ENCODE measurements at places on chromosomes 3 and 15.

DNA sequence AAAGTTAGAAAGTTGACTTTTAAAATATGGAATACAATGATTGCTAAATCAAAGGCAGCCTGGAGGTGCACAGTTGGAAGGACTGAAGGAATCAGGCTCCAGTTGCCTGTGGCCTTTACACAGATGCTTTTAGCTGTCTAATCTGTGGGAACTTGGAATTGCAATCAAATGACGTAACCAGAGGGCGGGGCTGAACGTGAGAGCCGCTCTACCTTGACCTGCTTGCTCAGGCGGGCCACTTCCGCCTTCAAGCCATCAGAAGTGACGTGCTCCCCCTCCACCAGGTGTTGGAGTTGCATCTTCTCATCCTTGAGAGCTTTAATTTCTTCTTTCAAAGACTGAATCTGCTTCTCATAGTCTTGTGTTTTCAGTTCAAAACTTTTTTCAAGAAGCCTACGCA, 37.7 kb upstream of the GNB5 start:
- DNase-seq, result no peak

GRCh38 chr3:38131621-38132369, 5.1 kb downstream of the ACAA1 start:
- no peak for DNase-seq

DNA sequence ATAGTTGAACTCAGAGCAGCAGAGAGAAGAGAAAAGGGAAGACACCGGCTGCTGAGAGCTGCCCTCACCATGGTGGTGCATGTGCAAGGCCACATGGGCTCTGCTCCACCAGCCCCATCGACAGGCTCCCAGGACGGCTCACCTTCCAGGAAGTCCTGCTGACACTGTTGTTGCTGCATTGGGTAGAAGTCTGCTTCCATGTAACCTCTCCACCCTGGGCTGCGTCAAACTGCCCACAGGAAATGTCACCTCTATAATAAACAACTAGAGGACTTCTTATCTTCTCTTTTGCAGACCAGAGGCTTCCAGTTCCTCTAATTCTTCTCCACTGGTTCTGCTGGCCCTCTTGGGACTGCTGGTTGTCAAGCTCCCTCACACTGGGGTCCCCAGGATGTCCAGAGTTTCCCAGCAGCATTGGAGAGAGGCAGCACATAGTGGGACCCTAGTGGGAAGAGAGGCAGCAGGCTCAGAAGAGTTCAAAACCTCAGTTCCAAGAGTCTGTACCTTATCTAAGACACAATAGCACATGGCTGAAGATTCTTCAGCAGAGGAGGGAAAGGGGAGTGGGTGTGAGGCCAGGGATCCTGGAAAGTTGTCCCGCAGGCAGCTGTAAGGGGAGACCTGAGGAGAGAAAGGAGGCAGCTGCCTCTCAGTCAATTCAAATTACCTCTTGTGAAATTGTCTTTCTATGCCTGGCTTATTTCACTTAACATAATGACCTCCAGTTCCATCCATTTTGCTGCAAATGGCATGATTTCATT, 5.8 kb upstream of the CCR3 start:
- no peak for DNase-seq

DNA sequence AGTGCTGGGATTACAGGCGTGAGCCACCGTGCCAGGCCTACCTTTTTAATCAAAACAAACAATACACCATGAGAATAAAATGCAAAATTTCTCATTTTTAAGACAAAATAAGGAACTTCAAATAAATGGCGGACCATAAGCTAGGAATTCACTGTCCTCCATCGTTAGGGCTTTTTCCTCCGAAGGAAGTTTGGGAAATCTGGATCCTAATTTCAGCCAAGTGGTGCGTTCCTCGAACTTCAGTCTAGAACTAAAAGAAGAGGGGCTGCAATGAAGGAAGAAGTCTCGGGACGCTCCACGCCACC, 260 bp downstream of the EXD1 start:
- DNase-seq, result no peak

GRCh38 chr3:148833223-148833622, 5.6 kb downstream of the CPB1 start:
- DNase-seq, result no peak

DNA sequence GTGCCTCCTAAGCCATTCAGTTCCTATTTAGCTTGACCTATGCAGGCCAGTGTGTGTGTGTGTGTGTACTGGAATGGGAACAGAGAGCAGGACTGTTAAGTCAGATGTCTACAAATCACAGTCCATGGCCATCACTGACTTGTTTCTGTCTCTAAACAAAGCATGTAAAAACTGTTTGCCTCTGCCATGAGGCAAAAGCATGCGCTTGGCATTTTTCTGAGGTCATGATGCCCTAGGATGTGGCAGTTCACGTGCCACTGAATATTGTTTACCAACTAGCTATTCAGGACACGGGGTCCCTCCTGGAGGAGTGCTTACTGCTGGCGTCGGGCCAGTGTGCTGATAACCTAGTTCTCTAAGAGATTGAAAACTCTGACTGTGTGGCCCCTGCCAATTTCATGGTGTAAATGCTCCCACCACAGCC, 8.2 kb upstream of the ATP13A3 start:
- no peak for DNase-seq

- DNase-seq, result no peak
Observed at GRCh38 chr3:188261011-188261410, 107.1 kb downstream of the LPP start.

DNA sequence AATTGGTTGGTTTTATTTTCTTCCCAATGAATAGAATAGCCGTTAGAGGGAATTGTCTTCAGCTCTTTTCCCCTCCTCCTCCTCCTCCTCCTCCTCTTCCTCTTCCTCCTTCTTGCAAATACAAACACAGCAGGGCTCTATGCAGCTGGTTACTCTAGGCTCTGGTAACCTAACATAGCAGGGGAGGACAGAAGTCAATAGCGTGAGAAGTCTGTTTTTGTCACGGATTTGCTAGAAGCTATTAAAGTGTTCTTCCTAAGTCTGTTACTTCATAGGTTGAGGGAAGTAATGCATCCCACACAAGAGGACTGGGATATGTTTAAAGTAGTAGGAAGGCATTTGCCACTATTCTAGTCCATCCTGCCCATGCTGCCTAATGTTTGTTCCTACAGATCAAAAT, 374.7 kb upstream of the TPRG1 start:
- DNase-seq, result no peak
